ENCODE measurements at places on chromosomes 11 and 22.

- H3K4me3 ChIP-seq, result peak overlapping the region; percentile 82
- peak; percentile 91 for DNase-seq
- H3K4me1 ChIP-seq, result peaks cover 5% of the 10 kb centered on the region
Observed at GRCh38 chr11:122179961-122180834, 64.2 kb upstream of the BLID start.

DNA sequence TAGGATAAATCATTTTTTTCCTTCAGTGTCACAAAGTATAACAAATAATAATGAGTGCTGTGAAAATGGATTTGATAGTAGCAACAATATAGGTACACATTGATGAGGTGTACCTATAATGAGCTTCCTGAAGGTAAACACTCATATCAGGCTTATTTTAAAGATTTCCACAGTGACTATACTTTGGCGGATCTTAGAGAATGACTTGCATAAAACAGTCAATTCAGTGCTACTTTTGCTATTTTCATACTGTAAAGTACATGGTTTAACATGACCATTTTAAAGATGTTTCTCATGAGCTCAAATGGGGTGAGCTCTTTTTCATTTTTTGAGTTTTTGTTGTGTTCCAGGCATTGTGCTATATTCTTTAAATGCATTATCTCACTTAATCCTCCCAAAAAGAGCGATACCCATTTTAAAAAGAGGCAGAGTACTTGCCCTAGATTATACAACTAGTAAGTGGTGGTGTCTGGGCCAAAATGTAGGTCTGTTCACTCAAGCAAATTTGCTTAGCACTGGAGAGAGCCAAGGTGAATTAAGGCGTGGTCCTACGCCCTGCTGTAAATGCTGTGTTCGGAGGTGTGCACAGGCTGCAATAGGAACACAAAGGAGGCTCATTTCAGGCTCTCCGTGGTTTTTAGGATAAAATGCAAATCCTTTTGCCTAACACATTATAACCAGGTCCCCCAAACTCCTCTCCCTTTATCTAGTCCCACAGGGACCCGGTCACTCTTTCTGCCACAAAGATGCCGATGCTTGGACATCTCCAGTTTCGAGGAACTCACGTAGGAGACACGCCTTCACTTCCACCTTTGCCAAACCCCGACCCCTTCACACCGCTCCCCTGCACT is 617 bp upstream of the ALKBH3 start:
- peaks cover 25% of the 10 kb centered on the region for H3K36me3 ChIP-seq
- peaks cover 2% of the 10 kb centered on the region for H3K4me1 ChIP-seq
- H3K27me3 ChIP-seq, result peaks cover 30% of the 10 kb centered on the region
- no peak overlapping the region for H3K4me3 ChIP-seq

DNA sequence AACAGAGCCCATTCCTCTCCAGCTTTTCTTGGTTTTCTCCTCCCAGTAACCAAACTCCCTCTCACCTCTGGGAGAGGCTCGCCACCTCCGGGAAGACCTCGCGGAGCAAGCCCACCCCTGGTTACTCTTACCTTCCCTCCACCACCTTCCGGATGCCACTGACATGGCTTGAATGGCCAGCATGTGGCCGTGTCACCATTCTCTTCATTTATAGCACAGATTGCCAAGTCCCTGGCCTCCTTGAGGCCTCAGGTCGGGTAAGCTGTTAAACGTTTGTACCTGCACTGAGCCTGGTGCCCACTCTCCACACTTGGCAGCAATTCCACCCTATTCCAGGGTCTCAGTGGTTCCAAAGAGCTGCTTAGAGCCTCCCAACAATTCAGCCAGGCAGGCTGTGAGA is 8.0 kb upstream of the FXYD2 start:
- no peak for DNase-seq
- H3K27me3 ChIP-seq, result no peaks in the 10 kb centered on the region
- H3K4me1 ChIP-seq, result peaks cover 49% of the 10 kb centered on the region
- H3K36me3 ChIP-seq, result no peaks in the 10 kb centered on the region
- no peak overlapping the region for H3K4me3 ChIP-seq
- no peak overlapping the region for H3K27ac ChIP-seq

DNA sequence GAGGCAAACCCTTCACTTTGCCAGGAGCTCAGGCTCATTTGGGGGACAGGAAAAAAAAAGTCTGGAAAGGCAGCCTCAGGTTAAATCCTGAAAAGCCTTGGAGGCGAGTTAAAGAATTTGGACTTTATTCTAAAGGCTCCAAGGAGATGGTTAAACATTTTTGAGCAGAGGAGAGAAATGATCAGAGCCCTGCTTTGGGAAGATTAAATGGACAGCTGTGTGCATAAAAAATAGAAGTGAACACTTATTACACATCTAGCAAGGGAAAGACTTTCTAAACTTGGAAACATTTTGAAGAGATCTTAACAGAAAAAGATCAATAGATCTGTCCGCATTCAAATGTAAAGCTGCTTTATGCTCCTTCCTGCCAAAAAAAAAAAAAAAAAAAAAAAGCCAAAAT is 8.4 kb upstream of the RAB3IL1 start:
- peaks cover 5% of the 10 kb centered on the region for H3K27me3 ChIP-seq
- peaks cover 13% of the 10 kb centered on the region for H3K4me1 ChIP-seq
- DNase-seq, result no peak
- no peak overlapping the region for H3K27ac ChIP-seq
- H3K36me3 ChIP-seq, result no peaks in the 10 kb centered on the region

DNA sequence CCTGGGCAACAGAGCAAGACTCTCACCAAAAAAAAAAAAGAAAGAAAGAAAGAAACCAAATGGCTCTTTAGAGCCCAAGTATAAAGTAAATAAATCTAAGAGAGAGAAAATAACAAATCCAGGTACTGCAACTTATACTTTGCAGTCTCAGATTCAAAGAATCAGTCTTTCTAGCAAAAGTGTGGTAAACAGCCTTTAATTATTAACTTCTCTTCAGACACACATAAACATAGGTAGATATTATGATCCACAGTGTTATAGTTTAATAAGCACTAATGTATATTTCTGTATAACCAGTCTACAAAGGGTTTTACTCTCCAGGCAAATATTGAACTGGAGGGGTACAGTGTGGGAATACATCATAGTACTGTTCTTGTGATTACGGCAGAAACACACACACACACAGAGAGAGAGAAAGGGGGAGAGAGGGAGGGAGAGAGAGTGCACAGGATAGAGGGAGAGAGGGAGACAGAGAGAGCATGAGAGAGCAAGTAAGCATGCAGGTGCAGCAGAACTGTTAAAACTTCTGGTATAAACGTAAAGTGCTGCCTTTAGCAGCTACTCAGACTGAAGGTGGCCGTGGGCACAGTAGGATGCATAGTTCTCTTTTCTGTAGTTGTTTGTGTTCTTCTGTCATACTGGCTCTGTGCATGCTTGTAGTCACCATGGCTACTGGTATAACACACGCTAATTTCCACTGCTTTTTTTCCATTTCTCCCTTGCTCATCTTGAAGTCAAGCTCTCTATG is 32.3 kb downstream of the MTMR2 start:
- H3K27me3 ChIP-seq, result no peaks in the 10 kb centered on the region
- no peak overlapping the region for H3K4me3 ChIP-seq
- DNase-seq, result peak; percentile 82
- peaks cover 15% of the 10 kb centered on the region for H3K36me3 ChIP-seq
- peak overlapping the region; percentile 25 for H3K27ac ChIP-seq
- peaks cover 4% of the 10 kb centered on the region for H3K4me1 ChIP-seq

GRCh38 chr11:134260983-134261382 is 7.6 kb downstream of the ACAD8 start:
- H3K4me1 ChIP-seq, result no peaks in the 10 kb centered on the region
- H3K27ac ChIP-seq, result no peak overlapping the region
- H3K27me3 ChIP-seq, result no peaks in the 10 kb centered on the region
- no peak overlapping the region for H3K4me3 ChIP-seq
- H3K36me3 ChIP-seq, result peaks cover 48% of the 10 kb centered on the region

- peaks cover 30% of the 10 kb centered on the region for H3K4me1 ChIP-seq
- no peak within 1 kb of the TSS for H3K27ac ChIP-seq
- peaks cover 37% of the 10 kb centered on the region for H3K36me3 ChIP-seq
- DNase-seq, result peak; percentile 79
- H3K4me3 ChIP-seq, result peak within 1 kb of the TSS; percentile 76
- H3K27me3 ChIP-seq, result peaks cover 8% of the 10 kb centered on the region
Observed at GRCh38 chr11:65780770-65781151, at the start of gene AP5B1. Gene AP5B1, minus strand, starts transcription at chr11:65780976. Its CDS starts 385 bp downstream, at chr11:65780591.

DNA sequence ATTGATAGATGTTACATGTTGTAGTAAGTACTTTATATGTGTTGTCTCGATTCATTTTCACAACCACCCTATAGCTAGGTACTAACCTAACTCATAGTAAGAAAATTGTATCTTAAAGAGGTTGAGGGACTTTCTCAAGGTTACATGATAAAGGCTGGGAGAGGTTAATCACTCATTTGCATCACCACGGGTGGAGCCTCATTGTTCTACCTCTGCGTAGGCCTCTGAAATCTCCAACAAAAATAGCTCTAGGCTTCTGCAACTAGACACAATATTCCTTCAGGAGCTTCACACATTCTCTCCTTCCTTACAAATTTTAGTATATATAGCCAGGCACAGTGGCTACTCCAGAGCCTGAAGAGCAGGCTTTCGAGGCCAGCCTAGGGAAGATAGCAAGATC is 408.9 kb upstream of the ANO5 start:
- H3K4me3 ChIP-seq, result no peak overlapping the region
- H3K36me3 ChIP-seq, result no peaks in the 10 kb centered on the region

- H3K36me3 ChIP-seq, result no peaks in the 10 kb centered on the region
- DNase-seq, result peak; percentile 50
- H3K4me3 ChIP-seq, result no peak overlapping the region
Observed at GRCh38 chr11:40384991-40385390, 1074.5 kb downstream of the LRRC4C start.

- no peaks in the 10 kb centered on the region for H3K36me3 ChIP-seq
- H3K4me3 ChIP-seq, result no peak overlapping the region
- peaks cover 4% of the 10 kb centered on the region for H3K4me1 ChIP-seq
- no peak overlapping the region for H3K27ac ChIP-seq
- DNase-seq, result no peak
- H3K27me3 ChIP-seq, result peaks cover 23% of the 10 kb centered on the region
Observed at GRCh38 chr11:116718955-116719501, 53.8 kb downstream of the BUD13 start.

DNA sequence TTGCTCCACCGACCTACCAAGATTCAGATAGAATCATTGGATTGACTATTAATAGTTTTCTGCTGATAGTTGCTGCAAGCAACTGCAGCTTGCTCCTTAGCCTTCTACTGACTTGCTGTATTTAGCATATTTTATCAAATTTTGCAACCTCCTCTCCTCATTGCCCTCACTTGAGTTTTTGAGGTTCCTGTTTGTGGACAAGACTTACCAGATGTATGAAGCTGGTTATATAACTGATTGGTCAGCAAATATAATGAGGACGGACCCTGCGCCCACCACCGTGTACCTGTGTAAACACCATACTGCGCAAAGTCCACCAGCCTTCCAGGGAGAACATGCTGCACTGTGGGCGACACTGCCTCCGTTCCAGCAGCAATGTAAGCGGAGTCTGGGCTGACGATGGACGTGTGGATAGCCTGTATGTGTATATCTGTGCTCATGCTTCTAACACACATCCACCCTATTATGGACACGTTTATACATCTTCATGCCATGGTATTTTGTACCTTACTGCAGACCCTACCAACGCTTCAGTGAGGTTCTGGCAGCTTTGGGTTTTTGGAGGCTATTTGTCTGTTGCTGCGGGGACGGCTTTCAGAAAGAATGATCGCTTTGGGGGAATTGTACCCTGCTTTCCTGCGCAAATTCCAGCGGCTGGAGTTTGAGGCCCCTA is 1.5 kb upstream of the USP18 start:
- H3K36me3 ChIP-seq, result no peaks in the 10 kb centered on the region
- no peaks in the 10 kb centered on the region for H3K27me3 ChIP-seq
- H3K27ac ChIP-seq, result no peak overlapping the region
- no peak for DNase-seq
- H3K4me1 ChIP-seq, result no peaks in the 10 kb centered on the region
- H3K4me3 ChIP-seq, result no peak overlapping the region

GRCh38 chr11:5225480-5225871 is 1.4 kb downstream of the HBB start:
- no peaks in the 10 kb centered on the region for H3K27me3 ChIP-seq
- no peak overlapping the region for H3K27ac ChIP-seq
- no peak overlapping the region for H3K4me3 ChIP-seq
- H3K36me3 ChIP-seq, result no peaks in the 10 kb centered on the region
- DNase-seq, result no peak
- no peaks in the 10 kb centered on the region for H3K4me1 ChIP-seq

- H3K4me3 ChIP-seq, result no peak overlapping the region
- DNase-seq, result no peak
- H3K27ac ChIP-seq, result no peak overlapping the region
- H3K36me3 ChIP-seq, result no peaks in the 10 kb centered on the region
Observed at GRCh38 chr11:117657794-117658193, 139.2 kb downstream of the DSCAML1 start.

- H3K4me1 ChIP-seq, result peaks cover 3% of the 10 kb centered on the region
- no peak overlapping the region for H3K4me3 ChIP-seq
- H3K27ac ChIP-seq, result no peak overlapping the region
- no peaks in the 10 kb centered on the region for H3K36me3 ChIP-seq
Observed at GRCh38 chr11:93034723-93035039, 65.2 kb downstream of the MTNR1B start.

GRCh38 chr11:16512899-16513241 is 156.5 kb upstream of the SOX6 start:
- no peaks in the 10 kb centered on the region for H3K36me3 ChIP-seq
- H3K4me3 ChIP-seq, result no peak overlapping the region
- H3K27ac ChIP-seq, result no peak overlapping the region
- no peak for DNase-seq
- no peaks in the 10 kb centered on the region for H3K4me1 ChIP-seq

GRCh38 chr22:22720724-22721261 is 76.4 kb downstream of the GGTLC2 start:
- H3K36me3 ChIP-seq, result no peaks in the 10 kb centered on the region
- no peak for DNase-seq
- H3K4me1 ChIP-seq, result no peaks in the 10 kb centered on the region

DNA sequence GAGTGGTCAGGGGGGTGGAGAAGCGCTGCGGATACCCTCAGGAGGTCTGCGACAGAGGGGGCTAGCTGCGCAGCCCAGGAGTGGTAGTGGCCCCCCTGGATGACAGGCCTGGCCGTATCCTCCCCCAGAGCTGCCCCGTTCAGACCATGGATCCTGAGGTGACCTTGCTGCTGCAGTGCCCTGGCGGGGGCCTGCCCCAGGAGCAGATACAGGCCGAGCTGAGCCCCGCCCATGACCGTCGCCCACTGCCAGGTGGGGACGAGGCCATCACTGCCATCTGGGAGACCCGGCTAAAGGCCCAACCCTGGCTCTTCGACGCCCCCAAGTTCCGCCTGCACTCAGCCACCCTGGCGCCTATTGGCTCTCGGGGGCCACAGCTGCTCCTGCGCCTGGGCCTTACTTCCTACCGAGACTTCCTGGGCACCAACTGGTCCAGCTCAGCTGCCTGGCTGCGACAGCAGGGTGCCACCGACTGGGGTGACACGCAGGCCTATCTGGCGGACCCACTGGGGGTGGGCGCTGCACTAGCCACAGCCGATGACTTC is 505 bp downstream of the NUDT22 start:
- DNase-seq, result no peak
- no peaks in the 10 kb centered on the region for H3K27me3 ChIP-seq
- peaks cover 53% of the 10 kb centered on the region for H3K4me1 ChIP-seq
- H3K36me3 ChIP-seq, result peaks cover 25% of the 10 kb centered on the region
- peak overlapping the region; percentile 92 for H3K4me3 ChIP-seq
- H3K27ac ChIP-seq, result peak overlapping the region; percentile 58

GRCh38 chr11:104465321-104465720 is 301.4 kb upstream of the PDGFD start:
- no peak for DNase-seq
- no peaks in the 10 kb centered on the region for H3K27me3 ChIP-seq
- H3K4me1 ChIP-seq, result no peaks in the 10 kb centered on the region
- H3K27ac ChIP-seq, result no peak overlapping the region
- H3K36me3 ChIP-seq, result no peaks in the 10 kb centered on the region
